Kidney capillary endothelial cell (primary cell): ENCODE measurements at places on chromosomes 2 and 18.

DNA sequence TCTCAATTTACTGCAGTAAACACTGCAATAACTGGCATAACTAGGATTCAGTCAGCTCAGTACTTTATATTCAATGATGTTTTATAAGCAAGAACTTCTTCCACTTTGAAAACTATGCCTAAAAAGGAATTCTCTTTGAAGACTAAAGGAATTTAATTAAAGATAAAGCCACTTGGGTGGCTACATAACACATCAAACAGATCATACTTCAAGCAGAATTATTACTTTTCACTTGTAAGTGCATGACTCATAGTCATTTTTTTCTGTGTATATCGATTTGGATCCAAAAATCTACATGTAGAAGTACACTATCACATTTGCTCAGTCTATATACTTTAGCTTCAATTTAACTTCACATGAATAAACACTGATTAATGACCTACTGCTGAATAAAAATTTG, 4.0 kb downstream of the KANSL1L start:
- no peak for DNase-seq

- DNase-seq = no peak
Observed at GRCh38 chr2:119280680-119281079, 57.0 kb downstream of the STEAP3 start.

GRCh38 chr18:79361766-79362522, 33.8 kb upstream of the NFATC1 start:
- DNase-seq = no peak

GRCh38 chr2:85181844-85182456, 48.8 kb downstream of the TCF7L1 start:
- no peak for DNase-seq

GRCh38 chr2:213787869-213788268, 503.6 kb downstream of the SPAG16 start:
- no peak for DNase-seq

DNA sequence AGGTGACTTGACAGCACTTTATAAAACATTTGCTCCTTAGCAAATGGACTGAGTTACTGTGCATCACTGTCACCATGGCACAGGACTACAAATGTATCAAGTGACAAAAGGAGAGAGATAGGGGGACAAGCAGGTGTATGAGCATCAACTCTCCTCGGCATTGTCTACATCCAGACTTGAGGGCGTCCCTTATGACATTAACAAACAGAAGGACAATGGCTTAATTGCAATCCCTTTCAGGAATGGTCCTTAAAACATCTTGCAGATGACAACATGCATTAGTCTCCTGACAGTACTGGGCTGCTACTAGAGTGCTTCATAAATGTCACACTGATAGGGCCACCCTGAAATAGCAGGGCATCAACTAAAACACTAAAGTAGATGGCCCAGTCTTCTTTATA, 198.8 kb downstream of the PDE1A start:
- no peak for DNase-seq

GRCh38 chr18:9333441-9334328, 888 bp upstream of the TWSG1 start:
- DNase-seq = no peak

DNA sequence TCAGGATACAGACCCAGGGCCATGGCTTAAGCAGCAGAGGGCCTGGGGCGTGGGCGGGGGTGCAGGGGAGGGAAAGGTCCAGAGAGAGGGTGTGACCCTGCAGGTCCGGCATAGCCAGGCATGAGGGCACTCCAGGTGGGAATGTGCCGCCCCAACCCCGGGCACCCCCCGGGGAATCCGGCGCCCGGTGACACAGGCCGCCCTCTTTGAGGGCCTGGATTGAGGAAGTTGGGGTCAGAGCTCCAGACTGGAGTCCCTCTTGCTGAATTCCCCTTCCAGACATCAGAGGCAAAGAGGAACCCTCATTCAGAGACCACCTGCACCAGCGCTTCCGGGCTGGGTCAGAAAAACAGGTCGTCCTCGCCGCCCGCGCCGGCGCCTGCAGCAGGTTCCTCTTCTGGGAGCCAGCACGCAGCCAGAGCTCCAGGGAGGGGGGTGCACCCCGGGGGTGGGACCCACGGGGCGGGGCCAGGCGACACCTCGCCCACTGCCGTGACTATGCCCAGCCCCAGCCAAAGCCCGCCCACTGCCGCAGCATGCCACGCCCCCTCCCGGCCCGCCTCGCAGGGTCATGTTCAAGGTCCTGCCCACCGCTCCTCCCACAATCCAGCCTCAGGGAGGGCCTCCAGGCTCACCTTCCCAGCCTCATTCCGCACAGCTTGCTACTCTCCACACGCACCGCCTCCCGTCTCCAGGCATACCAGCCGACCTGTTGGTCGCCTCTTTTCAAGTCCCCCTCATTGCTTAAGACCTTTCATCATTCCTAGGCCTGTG, 98.3 kb upstream of the ID2 start:
- peak; percentile 17 for DNase-seq
